CD8-positive, alpha-beta memory T cell (primary cell): ENCODE measurements at places on chromosomes 3 and 15.

DNA sequence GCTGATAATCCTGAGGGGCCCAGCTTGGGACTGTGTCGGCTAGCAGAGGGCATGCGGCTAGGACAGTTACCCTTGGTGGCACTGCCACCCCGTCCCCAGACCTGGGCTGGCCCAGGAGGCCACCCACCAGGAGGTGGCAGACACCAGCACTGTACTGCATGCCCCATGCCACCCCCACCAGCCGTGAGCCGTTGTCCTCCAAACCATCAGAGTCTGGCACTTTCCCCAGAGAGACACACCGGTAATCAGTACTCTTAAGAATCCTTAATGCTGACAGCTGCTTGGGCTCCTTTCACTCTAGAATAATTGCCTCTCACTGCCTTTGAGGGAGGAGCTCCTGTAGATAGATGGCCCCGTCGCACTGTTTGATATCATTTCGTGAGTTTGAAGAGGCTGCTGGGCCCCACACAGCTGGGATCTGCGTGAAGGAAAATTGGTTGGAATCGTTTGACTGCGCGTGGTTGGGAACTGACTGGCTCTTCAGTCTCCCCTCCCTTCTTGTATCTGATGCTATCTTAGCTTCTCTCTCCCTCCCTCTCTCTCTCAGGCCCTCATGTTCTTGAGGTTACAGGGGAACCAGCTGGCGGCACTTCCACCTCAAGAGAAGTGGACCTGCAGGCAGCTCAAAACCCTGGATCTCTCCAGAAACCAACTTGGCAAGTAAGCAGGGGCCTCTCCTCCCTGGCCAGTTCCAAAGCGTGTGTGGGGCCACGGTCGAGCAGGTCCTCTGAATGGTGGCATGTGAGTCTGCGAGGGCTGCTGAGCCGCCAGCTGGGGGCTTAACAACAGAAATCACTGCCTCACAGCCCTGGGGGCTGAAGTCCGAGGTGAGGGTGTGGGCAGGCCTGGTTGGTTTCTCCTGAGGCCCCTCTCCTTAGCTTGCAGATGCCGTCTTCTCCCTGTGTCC is 94.9 kb downstream of the LRRK1 start:
- DNase-seq = no peak

DNA sequence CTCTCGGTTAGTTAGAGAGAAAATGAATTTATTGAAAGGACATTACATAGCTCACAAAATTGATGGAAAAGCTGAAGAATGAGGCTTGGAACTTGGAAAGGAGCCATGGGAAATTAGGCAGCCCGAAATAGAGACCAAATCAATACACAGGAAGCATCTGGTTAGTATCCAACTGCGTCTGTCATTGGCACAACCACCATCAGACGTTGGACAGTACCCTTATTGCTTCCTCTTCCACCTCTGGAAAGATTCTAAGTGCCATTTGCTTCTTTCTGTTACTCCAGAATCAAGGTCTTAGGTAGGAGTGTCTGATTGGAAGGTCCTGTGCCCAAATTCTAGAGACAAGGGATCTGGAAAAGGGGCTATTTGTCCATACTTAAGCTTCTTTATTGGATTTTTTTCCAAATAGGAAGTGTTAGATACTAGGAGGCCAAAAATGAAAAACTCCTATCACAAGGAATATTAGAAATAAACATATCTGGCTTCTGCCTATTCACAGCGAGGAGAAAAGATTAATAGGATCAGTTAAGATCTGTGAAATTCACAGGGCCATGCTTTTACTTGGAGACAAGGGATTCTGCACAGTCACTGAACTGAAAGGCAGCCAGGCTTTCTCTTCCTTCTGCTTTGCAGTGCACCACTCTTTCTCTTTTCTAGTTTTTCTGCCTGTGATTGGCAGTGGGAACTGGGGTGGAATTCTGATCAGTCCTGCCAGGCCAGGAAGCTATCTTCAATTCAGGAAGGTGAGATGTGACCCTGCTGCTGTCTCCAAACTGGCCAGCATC is 10.7 kb upstream of the HACD2 start:
- DNase-seq = no peak

- no peak for DNase-seq
Measured at GRCh38 chr3:66115858-66116654, 77.3 kb upstream of the MAGI1 start.

- DNase-seq = no peak
Measured at GRCh38 chr3:33145901-33146580, 32.2 kb downstream of the CRTAP start.

DNA sequence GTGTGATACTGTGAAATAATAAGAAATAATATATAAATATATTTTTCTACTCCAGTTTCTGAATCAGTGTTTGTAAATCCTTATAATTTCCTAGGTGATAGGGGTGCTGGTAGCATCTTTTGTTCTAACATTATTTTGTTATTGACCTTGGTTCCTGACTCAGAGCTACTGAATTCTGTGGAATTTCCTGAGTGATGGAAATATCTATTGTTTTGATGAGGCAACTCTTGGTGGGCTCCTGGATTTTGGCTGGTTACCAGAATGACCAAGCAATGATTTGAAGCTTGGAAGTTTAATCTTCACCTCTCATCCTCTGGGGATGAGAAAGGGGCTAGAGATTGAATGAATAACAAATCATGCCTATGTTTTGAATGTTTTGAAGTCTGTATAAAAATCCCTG is 377.3 kb downstream of the LPP start:
- no peak for DNase-seq

DNA sequence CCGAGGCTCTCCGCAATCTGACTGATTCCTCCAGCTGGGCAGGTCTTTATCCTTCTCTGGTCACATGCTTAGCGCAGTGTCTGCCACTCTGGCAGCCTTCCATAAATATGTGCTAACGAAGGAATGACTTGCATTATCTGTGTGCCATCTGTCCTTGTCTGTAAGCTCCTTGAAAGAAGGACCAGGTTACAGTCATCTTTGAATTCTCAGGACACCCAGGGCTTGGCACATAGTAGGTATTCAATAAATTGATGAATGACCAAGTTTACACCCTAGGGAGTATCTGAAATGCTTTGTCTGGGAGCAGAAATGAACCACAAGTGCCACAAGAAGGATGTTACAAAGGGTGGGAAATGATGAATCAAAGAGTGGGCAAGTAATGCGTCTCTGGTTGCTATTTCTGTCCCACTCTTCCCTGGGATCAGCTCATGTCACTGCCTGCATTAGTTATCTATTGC is 16.5 kb upstream of the FAM3D start:
- no peak for DNase-seq

GRCh38 chr3:151265866-151266265 is 12.5 kb downstream of the P2RY14 start:
- no peak for DNase-seq

DNA sequence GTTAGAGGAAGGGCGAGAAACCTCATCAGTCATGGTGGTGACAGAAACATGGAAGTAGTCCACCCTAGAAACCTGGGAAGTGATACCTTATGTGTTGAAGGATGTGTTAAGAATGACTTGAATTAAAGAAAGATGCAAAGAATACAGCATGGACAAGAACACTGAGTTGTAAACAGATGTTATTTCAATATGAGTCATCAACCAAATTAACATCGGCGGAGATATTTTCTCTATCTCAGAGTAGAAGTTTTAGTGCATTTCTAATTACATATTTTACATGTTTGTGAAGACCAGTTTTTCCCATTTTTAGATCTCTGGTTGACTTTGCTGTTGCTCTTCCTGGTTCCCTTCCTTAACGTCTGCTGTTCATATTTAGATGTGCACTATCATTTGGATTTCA is 268.8 kb upstream of the TBL1XR1 start:
- DNase-seq = no peak

DNA sequence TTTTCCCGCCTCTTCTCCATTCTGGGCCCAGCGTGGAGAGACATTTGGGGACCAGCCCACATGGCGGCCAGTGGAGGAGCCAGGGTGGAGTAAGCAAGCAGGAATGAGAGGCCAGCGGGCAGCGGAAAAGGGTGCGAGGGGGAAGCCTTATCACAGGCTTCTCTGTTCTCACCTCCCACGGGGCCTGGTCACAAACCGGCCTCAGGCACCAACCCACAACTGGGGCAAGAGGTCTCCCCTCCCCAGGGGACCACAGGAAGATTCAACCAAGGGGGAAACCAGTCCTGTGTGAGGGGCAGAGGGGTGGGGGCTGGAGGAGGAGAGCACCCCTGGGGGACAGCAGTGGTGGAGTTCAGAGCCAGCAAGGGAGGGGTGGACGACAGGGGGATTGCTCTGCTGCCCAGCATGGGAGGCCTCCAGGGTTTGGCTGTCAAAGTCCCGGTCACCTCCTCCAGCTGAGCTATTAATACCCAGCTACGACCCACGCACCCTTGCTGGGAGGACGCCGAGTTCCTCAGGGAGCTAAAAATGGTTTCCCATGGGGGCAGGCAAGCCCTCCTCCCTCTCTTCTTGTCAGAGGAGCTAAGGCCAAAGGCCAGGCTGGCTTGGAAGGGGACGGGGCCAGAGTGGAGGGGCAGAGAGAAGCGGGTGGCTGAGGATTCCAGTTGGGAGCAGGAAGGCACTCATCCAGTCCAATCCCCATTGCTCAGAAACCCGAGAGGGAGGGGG is 23.8 kb upstream of the RPL29 start:
- no peak for DNase-seq

GRCh38 chr3:126389112-126389793 is 5.5 kb upstream of the CFAP100 start:
- no peak for DNase-seq

- no peak for DNase-seq
Measured at GRCh38 chr3:181561139-181562031, 150.3 kb upstream of the SOX2 start.
